ENCODE measurements at places on chromosomes 16 and 17.

- DNase-seq = no peak
Observed at GRCh38 chr16:1662543-1662942, 15.5 kb upstream of the JPT2 start.

- DNase-seq = no peak
Observed at GRCh38 chr16:50114357-50115129, 38.6 kb upstream of the TENT4B start.

DNA sequence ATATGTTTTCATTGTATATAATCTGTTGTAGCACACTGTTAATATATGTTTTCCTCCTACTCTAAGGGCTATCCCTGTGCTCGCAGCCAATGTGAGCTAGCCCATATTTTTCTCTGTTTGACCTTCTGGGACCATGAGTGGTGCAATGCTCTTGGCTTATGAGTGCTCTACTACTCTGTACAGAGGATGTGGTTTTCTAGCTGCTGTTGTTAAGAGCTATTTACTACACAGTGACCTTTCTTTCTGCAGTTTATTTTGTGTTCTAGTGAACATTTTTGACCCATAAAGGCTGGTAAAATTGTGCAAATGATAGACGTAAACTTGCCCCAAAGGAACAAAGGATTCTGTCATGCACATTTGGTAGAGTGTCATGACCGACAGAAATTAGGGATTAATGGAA lies 84.1 kb upstream of the CPHXL start:
- DNase-seq = no peak

GRCh38 chr16:53509906-53510703 lies 7.1 kb upstream of the AKTIP start:
- DNase-seq = no peak

GRCh38 chr17:82241926-82242697 lies 13.3 kb downstream of the SLC16A3 start:
- no peak for DNase-seq

DNA sequence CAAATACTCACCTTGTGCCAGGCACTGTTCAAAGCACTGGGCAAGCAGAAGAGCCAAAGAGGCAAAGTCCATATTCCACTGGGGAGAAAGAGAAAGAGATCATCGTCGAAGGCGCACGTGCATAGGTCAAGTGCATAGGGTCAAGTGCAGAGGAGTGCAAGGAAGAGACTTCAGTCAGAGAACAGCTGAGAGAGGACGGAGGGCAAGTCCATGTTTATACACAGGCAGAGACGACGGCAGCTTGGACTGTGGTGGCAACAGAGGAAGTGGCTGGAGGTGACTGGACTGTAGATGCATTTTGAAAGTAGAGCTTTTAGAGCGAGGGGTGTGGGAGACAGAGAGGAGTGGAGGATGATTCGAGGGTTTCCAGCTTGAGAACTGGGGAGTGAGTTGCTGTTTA lies 74.7 kb upstream of the SDK2 start:
- DNase-seq = no peak

DNA sequence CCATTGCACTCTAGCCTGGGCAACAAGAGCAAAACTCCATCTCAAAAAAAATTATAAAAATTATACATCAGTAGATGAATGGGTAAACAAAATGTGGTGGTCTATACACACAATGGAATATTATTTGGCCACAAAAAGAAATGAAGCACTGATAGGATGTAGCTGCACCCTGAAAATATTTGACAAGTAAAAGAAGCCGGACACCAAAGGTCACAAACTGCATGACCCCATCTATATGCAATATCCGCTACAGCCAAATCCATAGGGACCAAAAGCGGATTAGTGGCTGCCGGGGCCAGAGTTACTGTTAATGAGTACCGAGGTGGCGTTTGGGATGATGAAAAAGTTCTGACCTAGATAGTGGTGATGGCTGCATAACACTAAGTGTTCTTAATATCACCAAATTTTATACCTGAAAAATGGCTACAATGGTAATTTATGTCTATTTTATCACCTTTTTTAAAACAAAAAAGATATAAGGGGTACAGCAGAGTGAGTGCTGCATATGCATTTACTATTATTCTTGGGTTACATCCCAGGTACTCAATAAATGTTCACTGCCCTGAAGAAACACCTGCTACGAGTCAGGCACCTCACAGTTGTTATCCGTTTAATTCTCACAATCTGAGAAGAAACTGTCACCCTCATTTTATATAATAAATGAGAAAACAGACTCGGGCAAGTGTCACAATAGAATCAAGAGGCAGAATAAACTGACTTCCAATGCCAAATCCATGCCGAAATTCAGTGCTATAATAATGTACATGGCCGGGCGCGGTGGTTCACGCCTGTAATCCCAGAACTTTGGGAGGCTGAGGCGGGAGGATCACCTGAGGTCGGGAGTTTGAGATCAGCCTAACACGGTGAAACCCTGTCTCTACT lies 807 bp upstream of the HBQ1 start:
- DNase-seq = no peak

GRCh38 chr16:79647586-79647985 lies 47.0 kb upstream of the MAF start:
- DNase-seq = no peak

DNA sequence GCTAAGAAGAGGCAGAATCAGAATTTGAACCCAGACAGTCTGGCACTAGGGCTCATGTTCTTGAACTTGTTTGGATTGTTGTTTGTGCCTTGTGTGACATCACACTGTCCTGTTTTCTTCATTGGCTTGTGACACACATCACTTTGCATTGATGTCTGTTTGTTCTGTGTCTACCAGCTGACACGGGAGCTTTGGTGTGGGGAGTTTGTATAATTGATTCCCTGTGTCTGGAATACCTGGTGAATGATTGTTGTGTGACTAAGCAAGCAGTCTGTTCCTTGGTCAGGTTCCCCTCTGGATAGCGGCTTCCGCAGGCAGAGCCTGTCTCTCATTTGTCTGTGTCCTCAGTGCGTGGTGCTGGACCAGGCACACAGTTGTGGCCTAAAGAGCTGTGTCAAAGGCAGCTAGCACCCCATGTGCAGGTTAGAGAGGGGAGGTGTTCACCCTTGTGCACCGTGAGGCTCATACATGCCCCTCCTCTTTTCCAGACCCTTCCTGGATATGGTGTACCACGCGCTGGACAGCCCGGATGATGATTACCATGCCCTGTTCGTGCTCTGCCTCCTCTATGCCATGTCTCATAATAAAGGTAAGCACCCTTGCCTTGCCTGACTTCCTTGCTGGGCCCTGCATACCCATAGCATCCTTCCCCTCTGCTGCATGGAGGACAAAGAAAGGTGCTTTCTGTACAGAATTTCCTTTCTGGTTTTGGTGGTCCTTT lies 80.1 kb downstream of the CLEC16A start:
- no peak for DNase-seq

DNA sequence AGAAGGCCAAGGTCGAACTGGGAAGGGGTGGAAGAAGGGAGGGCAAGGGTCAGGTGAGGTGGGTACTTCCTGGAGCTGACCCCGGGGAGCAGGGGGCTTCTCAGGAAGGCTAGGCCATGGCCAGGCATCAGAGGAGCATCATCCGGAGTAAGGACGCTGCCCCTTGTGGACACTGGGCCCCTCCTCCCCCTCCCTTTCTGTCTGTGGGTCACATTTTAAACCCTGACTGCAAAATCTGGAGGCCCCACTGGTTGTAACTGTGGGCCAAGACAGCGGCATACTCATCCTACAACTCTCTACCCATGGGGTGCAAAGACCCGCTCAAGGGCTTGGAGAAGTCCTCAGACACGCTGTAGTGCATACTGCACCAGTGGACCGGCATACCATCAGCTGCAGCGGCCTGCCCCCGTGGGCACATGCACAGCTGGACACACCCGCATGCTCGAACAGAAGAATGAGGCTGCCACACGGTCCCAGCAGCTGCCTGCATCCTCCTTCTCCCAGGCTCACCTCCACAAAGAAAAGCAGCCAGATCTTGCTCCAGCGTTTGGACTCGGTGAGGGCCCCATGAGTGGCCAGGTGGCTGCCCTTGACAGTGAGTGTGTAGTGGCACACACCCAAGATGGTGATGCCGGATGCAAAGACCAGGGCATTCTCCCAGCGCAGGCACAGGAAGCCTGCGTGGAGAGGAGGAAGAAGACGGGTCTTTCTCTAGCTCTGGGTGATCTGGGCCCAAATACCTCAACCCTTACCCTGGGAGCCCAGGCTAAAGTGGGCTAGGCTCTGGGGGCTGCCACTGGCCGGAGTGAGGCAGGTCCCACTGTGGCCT lies 1.2 kb downstream of the FADS6 start:
- no peak for DNase-seq

DNA sequence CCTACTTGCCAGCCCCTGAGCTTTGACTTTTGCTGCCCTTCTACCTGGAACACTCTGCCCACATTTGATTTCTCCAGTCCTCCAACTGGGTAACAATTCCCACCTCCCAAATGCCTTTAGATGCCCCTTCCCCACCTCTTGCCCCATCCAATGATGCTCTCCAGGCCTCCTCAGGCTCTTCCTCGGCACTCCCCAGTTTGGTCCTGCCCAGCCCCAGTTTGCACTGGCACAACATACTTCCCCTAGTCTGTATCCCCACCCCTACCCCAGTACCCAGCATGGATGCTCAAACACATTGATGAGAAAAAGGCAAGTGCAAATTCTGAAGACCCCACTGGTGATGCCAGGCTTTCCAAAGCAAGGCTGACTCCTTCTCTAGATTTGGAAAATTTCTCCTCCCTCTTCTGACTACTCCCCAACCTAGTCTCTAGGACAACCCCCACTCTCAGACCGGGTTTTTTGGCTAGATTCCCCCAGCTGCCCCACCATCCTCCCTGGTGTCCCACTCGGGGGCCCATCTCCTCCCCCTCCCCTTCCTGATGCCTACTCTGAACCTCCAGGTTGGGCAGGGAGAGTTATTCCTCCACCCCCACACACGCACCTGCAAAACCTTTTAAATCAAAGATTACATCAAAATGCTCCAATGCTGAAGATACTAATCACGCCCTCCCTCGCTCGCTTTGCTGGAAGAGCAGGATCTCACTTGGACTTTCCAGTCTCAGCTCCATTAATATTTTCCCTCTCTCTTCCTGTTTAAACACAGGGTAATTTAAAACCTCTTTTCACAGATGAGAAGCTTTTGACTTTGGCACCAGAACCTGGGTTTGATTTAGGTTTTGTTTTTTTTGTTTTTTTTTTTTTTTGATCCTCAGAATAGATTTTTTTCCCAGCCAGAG lies 94.9 kb downstream of the TMEM132E start:
- DNase-seq = no peak

DNA sequence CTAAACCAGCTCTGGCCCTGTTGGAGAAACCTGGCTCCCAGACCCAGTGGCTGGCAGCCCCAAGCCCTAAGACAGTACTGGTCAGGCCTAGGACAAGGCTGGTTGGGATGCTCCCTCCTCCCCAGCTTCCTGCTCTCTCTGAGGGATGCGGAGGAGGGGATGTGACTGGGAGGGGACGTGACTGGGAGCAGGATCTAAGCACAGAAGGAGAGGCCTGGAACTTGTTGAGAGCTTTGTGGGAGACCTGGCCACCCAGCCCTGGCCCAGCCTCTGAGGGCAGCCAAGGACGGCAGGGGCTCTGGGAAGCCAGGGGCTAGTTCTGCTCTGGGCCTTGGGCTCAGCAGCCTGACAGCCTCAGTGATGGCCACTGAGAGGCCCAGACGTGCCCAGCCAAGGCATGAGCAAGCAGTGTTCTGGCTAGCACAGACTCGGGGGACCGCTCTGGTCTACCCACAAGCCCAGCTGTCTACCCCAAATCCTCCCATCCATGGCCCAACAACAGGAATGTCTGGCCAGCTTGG lies 22.8 kb downstream of the ATP6V0D1 start:
- DNase-seq = no peak

DNA sequence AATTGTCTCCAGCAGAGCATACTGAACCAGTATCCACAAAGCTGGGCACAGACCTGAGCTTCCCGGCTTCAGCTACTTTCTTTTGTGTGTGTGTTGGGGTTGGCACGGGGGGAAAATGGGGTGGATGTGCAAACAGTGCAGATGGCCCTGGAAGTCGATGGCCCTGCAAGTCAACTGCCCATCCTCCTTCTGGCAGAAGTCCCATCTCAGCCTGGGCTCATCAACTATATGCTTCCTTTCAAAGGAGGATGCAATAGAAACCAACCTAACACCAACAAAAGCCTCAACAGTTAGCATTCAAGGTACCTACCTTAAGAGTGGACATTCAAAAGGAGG lies 55.7 kb downstream of the SOX9 start:
- DNase-seq = no peak

- DNase-seq = no peak
Observed at GRCh38 chr17:11935734-11936406, 61.4 kb downstream of the ZNF18 start.

DNA sequence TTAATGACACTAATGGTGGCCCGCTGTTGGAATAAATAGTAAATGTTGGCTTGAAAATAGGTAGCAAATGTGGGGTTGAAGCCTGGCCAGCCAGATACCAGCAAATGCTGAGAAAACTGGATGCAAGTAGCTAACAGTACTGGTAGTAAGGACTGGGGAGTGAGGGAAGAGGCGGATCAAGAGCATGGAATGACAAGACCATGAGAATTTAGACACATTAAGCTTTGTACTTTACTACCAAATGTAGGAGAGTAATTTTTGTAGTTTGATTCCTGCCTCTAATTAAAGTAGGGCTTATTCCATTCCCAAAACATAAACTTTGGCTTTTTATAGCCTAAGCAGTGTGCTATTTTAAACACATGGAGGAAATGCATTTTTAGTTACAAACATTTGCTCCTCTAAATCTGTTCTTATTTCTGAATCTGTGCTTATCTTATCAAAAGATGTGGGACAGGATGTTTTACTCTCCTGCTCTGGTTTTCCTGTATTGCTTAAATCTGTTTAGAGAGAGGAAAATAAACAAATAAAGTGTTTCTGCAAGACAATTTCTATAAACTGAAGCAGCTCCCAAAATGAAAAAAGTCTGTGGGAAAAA lies 44.1 kb downstream of the CFDP1 start:
- no peak for DNase-seq

GRCh38 chr17:70086516-70086915 lies 11.5 kb downstream of the KCNJ16 start:
- no peak for DNase-seq

DNA sequence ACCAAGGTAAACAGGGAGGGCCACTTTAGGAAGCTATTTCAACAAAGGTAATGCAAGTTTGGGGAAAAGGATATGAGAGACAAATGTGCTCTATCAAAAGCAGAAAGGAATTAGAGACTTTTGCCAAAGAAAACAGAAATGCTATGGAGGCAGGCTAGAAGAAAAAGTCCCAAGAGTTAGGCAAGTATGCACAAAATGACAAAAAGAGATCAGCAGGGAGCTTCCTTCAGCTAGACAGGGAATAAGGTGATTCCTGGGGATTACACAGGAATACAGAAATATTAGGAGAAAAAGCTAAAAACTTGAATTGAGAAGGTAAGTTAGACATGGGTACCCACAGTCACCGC lies 2.4 kb downstream of the FXR2 start:
- DNase-seq = no peak

DNA sequence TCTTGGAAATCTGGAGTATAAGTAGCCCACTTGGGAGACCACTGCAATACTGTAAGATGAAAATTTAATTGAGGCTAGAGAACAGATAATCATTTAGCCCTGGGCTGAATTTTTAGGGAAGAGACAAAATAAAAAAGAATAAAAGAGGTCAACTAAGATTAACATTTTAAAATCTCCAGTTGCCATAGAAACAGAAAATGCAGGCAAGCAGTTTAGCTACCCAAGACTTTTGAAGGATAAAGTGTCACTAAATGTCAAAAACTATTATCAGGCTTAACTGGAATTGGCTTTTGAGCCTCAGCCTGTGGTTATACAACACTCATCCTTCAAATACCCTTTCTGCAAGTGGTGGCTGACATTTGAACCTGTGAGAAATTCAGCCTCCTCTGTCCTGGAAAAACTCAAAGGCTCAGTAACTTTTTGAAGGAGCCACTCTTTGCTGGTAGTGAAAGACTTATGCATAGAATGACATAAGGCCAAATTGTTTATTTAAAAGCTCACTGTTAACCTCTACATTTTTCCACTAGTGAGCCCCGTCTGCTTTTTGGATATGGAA lies 220.7 kb upstream of the KCNJ16 start:
- no peak for DNase-seq

Data from stimulated activated CD4-positive, alpha-beta T cell treated with anti-CD3 and anti-CD28 coated beads, Interleukin-1b, Interleukin-23, amount 100 ng/mL, for 24 hours (primary cell).